Ovary (tissue), 10 donors: ENCODE measurements at places on chromosomes 1 and 21. TPM values are rescaled to one million over a fixed set of nuclear protein-coding genes. Genes with fewer than 3 reads are reported as not detected.

RIPPLY3 gene
- not detected for total RNA-seq

ETNK2 gene
- 16.3 TPM for total RNA-seq

MROH7 gene
- 13.3 TPM for total RNA-seq

LAX1 gene
- 0.17 TPM for total RNA-seq

CCDC185 gene
- total RNA-seq: not detected

BRDT gene
- total RNA-seq: not detected

GSTM5 gene
- 95.8 TPM for total RNA-seq

TAS1R1 gene
- 0.20 TPM for total RNA-seq

CAPZA1 gene
- total RNA-seq: 66.9 TPM

FLG2 gene
- total RNA-seq: not detected

DNA sequence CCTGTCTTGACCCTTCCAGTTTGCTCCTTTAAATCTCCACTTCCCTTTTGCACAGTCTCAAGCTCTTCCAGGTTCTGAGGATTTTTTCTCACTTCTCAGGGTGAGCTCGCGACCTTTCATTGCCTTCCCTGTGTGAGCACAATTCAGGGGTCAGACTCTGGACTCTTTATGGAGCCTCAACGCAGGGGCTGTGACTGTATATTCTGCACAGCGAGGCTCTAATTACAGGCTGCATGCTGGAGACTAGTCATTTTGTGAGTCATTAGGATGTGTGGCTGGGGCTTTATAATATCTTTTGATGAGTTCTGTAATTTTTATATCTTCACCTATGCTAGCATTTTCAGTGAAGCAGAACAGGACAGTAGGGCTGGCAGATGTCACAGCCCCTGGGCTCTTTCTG lies 270.7 kb downstream of the KAZN start:
- H3K27me3 ChIP-seq: no peaks in the 10 kb centered on the region
- H3K36me3 ChIP-seq: no peaks in the 10 kb centered on the region
- no peaks in the 10 kb centered on the region for H3K4me1 ChIP-seq

DNA sequence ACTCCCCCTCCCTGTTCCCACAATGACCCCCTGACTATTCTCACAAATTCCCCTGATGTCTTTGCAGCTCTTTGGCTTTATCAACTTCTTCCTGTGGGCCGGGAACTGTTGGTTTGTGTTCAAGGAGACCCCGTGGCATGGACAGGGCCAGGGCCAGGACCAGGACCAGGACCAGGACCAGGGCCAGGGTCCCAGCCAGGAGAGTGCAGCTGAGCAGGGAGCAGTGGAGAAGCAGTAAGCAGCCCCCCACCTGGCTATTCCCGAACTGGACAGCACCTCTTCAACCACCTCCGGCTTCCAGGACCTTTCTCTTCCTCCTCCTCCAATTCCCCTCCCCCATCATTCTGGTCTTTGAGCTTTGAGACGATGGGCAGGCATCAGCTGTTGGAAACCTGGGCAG lies 4.4 kb upstream of the ATXN7L2 start:
- no peaks in the 10 kb centered on the region for H3K27me3 ChIP-seq
- H3K4me1 ChIP-seq: no peaks in the 10 kb centered on the region
- no peak overlapping the region for H3K4me3 ChIP-seq
- H3K36me3 ChIP-seq: no peaks in the 10 kb centered on the region
- DNase-seq: no peak

GRCh38 chr1:155932487-155932886 lies 1.7 kb downstream of the KHDC4 start:
- no peaks in the 10 kb centered on the region for H3K27me3 ChIP-seq
- no peak overlapping the region for H3K4me3 ChIP-seq
- DNase-seq: no peak

DNA sequence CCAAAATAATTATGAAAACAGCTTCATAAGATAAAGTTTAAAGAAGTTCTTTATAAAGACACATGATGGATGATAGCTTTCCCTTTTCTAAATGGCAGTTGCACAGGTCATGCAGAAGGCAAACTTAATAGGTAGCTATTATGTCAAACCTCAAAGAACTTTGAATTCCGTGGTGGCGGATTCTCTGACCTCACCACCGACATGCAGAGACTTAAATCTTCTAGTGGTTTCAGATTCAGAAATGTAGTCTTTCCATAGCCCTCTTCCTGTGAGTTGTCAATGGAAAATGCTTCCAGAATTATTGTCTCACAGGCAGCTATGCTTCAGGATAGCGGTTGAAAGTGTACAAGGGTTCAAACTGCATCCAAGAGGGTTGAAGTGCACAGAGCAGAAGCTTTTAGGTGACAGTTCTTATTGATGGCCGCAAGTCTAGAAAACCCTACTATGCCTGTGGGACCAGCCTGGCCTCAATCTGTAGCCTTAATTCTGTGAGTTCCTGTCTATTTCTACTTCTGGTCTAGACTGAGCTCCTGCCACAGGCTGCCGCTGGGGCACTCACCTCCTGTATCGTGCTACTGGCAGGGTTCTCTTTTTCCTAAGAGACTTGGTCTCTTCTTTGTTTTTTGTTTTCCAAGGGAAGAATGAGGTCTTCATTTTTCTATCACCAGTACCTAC lies 117.0 kb upstream of the ERRFI1 start:
- no peak for DNase-seq
- H3K27me3 ChIP-seq: no peaks in the 10 kb centered on the region
- no peak overlapping the region for H3K27ac ChIP-seq
- H3K4me3 ChIP-seq: no peak overlapping the region
- H3K36me3 ChIP-seq: no peaks in the 10 kb centered on the region

GRCh38 chr1:183000167-183000962 lies 22.9 kb upstream of the LAMC1 start:
- no peaks in the 10 kb centered on the region for H3K4me1 ChIP-seq
- H3K36me3 ChIP-seq: no peaks in the 10 kb centered on the region
- DNase-seq: no peak
- no peaks in the 10 kb centered on the region for H3K27me3 ChIP-seq
- no peak overlapping the region for H3K27ac ChIP-seq

- peaks cover 5% of the 10 kb centered on the region for H3K4me1 ChIP-seq
- DNase-seq: peak; percentile 23
- no peaks in the 10 kb centered on the region for H3K36me3 ChIP-seq
- no peaks in the 10 kb centered on the region for H3K27me3 ChIP-seq
These were observed 179.9 kb downstream of the VPS13D start for GRCh38 chr1:12409681-12410080.

GRCh38 chr1:108107658-108108057 lies 92.5 kb downstream of the SLC25A24 start:
- H3K4me3 ChIP-seq: no peak overlapping the region
- H3K27me3 ChIP-seq: no peaks in the 10 kb centered on the region
- no peaks in the 10 kb centered on the region for H3K4me1 ChIP-seq
- H3K27ac ChIP-seq: no peak overlapping the region
- no peak for DNase-seq

DNA sequence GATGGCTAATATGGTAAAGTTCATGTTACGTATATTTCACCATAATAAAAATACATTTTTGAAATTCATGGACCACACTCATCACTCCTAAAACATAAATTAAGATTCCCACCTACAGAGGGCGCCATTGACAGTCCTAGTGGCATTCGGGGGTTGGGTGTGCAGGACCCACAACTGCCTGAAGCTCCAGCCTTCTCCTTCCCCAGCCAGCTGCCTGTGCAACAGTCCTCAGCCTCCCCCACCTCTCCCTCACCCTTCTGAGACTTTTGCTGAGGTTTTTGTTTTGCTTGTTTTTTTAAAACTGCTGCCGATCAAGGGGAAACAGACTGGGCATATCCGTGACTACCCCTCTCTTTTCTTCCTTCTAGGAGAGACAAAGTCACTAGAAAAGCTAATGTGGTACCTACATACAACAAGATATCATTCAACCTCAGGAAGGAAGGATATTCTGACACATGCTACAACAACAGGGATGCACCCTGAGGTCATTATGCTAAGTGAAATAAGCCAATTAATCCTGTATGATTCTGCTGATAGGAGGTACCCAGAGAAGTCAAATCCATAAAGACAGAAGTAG lies 9.2 kb upstream of the EVA1C start:
- no peaks in the 10 kb centered on the region for H3K4me1 ChIP-seq
- no peak overlapping the region for H3K27ac ChIP-seq
- DNase-seq: peak; percentile 66
- no peaks in the 10 kb centered on the region for H3K36me3 ChIP-seq
- H3K27me3 ChIP-seq: no peaks in the 10 kb centered on the region

DNA sequence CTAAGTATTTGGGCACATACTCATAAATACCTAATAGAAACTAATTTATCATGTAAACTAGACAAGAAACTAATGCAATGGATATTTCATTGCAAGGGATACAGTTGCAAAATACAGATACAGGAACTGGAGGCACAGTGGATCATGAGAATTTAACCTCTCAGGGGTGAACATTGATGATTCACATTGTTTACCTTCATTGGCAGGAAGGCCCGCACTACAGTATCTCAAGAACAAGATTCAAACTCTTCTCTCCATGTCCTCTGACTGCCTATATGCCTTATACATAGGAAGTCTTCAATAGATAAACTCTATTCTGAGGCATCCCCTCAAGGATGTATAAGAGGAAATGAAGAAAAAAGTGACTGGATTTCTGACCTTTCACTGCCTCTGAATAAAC lies 18.4 kb upstream of the PTBP2 start:
- no peaks in the 10 kb centered on the region for H3K4me1 ChIP-seq
- H3K4me3 ChIP-seq: no peak overlapping the region
- DNase-seq: no peak
- H3K27me3 ChIP-seq: no peaks in the 10 kb centered on the region
- H3K36me3 ChIP-seq: no peaks in the 10 kb centered on the region
